NCI-H526 (cell line): ENCODE measurements at places on chromosomes 3 and 15.

GRCh38 chr3:140117096-140117526, 182.1 kb downstream of the CLSTN2 start:
- no peak for DNase-seq

- DNase-seq, result no peak
Observed at GRCh38 chr3:37752649-37753025, 109.0 kb upstream of the CTDSPL start.

GRCh38 chr3:152203652-152204051, 65.1 kb upstream of the MBNL1 start:
- no peak for DNase-seq

DNA sequence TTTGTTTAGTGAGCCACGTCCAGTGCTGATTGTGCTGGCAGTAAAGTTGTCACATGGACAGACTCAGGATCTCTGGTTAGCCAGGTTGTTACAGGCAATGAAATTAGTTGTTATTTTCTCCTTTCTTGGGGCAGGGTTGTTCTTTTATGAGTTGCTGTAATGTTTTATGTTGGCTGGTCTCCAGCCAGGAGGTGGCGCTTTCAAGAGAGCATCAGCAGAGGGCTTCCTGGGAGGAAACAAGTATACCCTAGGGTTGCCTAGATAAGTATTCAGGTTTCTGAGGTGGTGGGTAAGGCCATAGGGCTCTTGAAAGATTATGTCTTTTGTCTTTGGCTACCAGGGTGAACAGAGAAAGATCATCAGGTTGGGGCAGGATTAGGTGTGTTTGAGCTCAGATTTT, 14.5 kb upstream of the CFAP20DC start:
- DNase-seq, result no peak

DNA sequence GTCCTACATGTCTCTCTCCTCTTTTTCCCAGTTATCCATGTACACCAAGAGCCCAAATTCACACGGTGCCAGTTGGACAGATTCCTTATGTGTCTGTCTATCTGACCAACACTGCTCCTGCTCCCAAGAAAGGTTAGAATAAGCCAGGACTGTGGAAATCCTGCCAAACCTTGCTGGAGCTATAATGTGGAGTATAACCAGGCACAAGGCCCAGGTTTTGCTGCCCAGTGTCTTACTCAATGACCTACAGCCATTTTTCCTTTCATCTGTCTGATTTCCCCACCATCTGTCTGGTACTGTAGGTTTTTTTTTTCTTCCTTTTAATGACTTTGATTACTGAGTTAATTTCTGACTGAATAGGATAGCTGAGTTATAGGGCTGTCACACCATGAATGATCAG, 26.5 kb upstream of the MINDY4B start:
- no peak for DNase-seq

DNA sequence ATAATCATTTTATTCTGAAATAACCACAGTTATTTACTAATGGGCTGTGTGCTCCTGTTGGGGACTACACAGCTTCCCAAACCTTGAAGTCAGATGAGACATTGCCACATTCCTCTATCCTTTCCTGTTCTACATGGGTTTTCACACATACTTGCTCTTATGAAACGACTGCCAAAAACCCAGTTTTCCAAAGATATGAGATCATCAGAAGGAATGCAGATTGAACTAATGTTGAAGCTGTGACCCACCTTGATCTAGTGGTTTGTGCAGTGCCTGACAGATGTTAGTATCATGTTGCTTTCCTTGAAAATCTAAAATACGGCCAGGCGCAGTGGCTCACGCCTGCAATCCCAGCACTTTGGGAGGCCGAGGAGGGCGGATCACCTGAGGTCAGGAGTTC, 144.6 kb downstream of the VGLL4 start:
- no peak for DNase-seq

DNA sequence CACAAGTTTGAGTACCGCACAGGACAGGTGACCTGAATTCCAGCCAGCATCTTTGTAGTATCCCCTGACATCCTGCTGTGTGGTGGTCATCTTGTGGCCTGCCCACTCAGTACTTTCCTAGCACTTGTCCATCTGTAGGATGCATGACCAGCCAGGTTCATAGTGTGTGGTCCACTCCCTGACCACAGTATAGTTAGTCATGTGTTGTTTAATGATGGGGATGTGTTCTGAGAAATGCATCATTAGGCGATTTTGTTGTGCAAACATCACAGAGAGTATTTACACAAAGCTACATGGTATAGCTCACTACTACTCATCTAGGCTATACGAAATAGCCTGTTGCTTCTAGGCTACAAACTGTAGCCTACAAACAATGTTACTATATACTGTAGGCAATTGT, 16.9 kb upstream of the RBPMS2 start:
- no peak for DNase-seq

DNA sequence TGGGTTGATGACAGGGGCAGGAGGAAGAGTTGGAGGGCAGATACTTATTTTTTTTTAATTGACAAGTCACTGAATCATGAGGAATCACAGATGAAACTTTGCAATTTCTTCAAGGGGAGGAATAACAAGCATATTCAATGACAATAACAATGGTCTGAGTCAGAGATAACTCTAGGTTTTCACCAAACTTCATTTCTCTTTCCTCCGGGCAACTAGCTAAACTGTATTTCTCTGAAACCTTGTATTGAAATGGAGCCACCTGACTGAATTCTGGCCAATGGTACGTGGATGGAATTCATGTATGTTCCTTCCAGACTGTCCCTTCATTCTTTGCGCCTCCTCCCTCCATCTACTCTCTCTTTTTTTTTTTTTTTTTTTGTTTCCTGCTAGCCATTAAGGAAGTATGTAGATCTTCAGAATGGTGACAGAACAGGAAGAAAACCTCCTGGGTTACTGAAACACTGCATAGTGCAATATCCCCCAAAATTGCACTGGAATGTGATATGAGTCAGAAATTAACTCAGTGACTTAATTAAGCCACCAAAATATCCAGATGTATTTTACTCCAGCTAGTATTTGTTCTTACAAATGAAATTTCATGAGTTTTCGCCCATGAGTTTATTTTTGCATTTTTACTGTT, 495.4 kb downstream of the OTOL1 start:
- DNase-seq, result no peak

DNA sequence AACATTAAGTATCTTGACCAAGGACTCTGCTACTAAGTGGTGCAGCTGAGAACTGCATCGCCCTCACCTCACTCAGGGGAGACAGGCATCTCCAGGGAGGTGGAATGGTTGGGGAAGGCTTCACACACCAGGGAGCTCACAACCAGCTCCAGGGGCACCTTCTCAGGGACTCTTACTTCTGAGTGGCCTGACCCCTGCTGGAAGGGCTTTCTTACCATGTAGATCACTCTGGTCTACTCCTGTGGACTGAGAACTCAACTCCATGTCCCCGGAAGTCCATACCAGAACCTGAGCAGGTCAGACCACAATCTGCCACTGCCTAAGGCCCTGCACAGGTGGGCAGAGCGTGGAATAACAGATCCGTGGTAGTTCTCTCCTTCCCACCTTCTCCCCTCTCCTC, 140.5 kb downstream of the TLE3 start:
- DNase-seq, result no peak
